CD4-positive, alpha-beta T cell treated with Interleukin-15 for 1 hour (primary cell): ENCODE measurements at places on chromosomes 11 and 22.

DNA sequence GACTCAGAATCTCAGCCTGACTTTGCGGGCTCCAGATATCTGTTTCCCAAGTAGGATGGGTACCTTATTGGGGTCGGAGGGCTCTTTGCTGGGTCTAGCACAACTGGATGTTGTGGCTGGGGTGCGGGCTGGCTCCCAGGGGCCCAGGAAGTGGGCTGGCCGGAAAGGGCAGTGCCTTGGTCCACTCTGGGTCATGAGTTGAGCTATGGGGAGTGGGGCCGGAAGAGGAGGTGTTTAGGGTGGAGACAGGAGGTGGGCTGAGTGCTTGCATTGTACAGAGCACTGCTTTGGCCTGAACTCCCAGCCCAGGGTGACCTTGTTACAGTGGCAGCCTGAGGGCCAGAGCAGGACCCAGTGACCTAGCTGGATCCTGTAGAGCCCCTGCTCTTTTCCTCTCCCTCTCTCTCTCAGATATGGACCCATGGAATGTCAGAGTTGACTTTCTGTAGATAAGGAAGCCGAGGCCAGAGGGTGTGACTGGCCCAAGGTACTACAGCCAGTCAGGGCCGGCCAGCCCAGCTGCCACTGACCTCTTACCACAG lies 13.2 kb downstream of the PHLDB1 start:
- DNase-seq = no peak

GRCh38 chr22:30266445-30267381 lies at the start of gene OSM:
Gene OSM, minus strand, starts transcription at chr22:30266851. Its CDS starts 52 bp downstream, at chr22:30266799.
- DNase-seq = peak; percentile 86

DNA sequence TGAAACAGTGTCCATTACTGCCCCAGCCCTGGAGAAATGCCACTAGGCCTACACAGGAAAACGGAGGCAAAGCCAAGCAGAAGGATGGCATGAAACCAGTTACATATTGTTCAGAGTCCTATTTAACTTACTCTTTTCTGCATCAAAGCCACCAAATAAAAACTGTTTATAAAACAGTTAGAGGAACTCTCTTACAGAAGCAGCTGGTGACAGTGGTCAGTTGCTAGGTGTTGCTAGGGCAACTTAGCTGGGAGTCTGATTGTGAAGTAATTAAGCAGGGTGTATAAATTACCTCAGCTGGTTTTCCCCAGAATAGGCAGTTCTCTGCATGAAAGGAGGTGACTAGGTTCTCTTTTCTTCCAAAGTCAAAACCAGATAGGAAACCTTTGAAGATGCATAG lies 115.6 kb upstream of the ZBED5 start:
- no peak for DNase-seq

DNA sequence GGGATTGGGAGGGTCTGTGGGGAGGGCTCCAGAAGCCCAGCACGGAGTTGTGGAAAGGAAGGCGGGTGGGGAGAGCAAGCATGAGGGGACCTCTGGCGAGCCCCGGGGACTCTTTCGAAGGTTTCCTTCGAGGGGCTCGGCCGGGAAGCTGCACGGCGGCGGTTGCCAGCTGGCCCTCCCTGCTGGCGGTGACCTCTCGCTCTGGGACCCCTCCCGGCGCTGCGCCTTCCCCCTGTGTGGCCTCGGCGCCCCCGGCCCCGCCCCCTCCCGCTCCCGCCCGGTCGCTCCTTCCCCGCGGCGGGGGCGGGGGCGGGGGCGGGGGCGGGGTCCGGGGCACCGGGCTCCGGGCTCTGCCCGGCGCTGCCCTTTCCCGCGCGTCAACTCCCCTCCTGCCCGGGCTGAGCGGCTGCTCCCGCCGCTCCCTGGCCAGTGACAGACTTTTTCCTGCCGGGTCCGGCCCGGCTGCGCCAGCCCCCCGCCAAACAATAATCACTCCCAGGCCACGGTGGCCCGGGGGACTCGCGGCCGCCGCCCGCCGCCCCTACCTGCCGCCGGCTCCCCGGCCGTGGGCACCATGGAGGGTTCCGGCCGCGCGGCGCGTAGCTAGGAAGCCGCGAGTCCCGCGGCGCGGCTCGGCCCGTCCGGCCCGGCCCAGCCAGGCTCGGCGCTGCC lies 941 bp downstream of the CLCF1 start:
- DNase-seq = no peak

- no peak for DNase-seq
These were observed 25.8 kb downstream of the ACAT1 start for GRCh38 chr11:108147150-108147549.

- no peak for DNase-seq
These were observed 10.0 kb upstream of the TMEM191C start for GRCh38 chr22:21457023-21457787.

- DNase-seq = no peak
These were observed 1334.4 kb downstream of the LRRC4C start for GRCh38 chr11:40125054-40125453.

DNA sequence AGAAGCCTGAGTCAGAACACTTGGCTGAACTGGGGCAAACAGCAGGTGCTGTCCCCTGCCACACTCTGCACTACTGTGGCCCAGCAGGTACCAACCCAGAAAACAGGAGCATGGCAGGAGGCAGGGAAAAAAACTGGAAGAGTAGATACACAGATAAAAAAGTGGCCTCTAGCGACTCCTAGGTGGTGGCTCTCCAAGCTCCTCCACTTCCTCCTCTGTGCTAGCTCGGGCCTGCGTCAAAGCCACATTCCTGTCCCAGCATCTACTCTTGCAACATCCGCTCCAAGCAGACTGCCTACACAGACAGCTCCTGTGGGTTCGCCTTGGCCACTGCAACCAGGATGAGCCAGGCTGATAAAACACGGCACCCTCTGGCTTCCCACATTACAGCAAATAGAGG lies 6.9 kb downstream of the OR8B12 start:
- DNase-seq = no peak

GRCh38 chr22:30044369-30044768 lies 35.9 kb upstream of the HORMAD2 start:
- DNase-seq = no peak

- DNase-seq = no peak
These were observed 84.5 kb downstream of the JRKL start for GRCh38 chr11:96474263-96474662.

DNA sequence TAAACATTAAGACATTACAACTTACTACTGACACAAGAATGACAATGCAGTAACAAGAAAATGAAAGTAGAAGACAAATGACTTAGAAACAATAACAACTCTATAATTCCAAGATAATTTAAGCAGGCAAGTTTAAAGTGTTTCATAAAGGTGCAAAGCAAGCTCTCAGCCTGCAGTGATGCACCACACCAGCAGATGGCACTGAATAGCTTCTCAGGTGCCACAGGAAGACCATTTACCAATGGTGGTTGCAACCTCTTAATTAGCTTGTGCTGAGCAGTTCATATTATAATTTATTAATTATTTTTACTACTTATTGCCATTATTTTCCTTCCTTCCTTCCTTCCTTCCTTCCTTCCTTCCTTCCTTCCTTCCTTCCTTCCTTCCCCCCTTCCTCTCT lies 60.6 kb downstream of the NXPE2 start:
- DNase-seq = peak; percentile 17
